ENCODE measurements at places on chromosomes 5 and 9.

- DNase-seq: no peak
Measured at GRCh38 chr5:57176350-57176857, 2.5 kb downstream of the GPBP1 start.

DNA sequence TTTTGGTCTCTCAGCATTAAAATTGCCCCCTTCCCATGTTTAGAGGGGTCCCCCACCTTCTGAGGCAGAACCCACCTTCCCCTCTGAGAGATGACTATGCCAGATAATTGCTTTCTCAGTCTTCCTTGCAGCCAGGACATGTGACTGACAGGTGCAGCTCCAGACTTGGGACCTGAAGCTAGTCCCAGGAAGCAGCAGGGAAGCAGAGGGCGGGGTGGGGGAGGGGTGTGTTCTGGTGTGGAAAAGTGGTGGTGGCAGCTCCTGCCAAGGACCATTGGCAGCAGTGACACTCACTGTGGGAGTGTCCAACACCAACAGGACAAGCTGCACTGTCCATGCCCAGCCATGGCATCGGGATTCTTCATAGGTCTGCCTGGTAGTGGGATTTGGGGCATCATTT lies 2.3 kb downstream of the EIF4E1B start:
- no peak for DNase-seq

DNA sequence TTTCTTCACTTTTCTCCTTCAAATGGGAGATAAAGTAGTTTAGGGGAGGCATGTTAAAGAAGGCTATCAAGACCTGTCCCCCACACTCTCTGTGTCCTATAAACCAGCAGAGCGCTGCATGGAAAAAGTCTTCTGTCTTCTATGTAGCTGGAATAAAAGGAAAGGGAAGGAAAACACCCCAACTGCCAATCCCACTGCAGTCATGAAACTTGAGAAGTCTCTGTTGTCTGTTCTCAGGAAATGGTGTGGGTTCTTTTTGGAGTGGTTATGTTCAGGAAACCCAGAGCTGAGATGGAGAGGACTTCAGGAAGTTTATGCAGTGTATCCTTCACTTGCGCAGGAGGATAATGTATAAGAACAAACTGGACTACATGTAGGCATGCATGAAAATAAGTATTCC lies 274.3 kb downstream of the GAS1 start:
- no peak for DNase-seq

GRCh38 chr9:108093773-108094675 lies 604.5 kb upstream of the KLF4 start:
- peak; percentile 73 for DNase-seq

DNA sequence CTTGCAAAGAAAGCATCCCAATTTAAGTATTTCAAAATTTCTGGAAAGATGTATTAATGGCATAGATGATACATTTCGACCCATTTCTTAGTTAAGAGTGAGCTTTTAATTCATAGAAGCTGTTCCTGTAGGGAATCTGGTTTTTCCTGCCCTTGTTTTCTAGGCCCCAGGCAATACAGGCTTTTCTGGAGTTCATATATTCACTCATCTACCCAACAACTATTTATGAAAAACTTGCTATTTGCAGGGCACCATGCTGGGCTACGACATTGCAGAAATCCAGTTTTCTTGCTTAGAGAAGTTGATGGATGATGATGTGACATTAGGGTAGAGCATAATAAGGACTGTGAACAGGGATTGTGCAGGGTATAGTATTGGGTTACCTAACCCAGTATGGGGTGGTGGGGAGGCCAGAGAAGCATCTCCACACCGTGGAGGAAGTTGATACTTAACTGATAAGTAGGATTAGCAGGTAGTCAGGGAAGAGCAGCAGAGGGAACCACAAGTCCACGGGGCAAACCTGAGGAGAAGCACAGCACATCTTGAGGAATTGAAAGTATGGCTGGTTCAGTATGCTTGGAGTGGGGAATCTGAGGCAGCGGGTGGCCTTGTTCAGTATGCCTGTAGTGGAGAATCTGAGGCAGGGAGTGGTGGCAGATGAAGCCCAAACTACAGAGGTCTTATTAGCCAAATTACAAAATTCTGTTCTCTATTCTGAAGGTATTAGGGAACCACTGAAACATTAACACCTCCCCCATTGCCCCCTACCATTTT lies 247.5 kb downstream of the ARRDC3 start:
- no peak for DNase-seq

DNA sequence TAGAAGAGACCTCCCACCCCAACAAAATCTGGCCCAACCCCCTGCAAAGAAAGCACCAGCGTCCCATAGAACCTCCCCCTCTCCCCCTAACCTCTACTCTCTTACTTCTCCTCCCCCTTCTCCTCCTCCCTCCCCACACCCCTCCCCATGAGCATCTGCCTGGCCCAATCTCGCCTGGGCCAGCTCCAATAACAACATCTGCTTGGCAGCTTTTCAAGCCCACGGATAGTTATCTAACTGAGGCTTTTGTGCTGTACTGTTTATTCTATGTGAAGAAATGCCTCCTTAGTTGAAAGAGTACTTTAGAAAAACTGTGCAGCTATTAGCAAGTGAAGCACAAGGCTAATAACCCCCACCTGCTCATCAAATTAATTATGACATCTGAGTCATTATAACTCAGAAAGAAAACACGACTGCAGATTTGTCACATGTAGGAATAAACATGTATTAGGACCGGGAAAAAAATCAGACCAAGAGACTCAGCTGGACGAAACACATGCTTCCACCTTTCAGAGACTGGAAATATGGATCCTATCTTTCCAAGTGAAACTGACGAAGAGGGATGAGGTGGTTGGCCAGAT lies 42.8 kb downstream of the NFIB start:
- no peak for DNase-seq

- no peak for DNase-seq
Measured at GRCh38 chr5:67194166-67194565, 2.4 kb downstream of the CD180 start.

- DNase-seq: no peak
Measured at GRCh38 chr5:72412283-72413055, 92.3 kb downstream of the PTCD2 start.

DNA sequence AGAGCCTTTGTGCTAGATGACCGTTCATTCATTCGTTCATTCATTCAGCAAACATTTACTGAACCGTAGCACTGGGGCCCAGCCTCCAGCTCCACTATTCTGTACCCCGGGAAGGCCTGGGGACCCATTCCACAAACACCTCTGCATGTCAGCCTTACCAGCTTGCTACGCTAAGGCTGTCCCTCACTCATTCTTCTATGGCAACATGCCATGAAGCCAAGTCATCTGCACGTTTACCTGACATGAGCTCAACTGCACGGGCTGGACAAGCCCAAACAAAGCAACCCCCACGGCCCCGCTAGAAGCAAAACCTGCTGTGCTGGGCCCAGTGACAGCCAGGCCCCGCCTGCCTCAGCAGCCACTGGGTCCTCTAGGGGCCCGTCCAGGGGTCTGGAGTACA lies 6.0 kb downstream of the CEL start:
- DNase-seq: no peak

GRCh38 chr9:33263131-33264002 lies 1.1 kb downstream of the BAG1 start:
- DNase-seq: peak; percentile 23

DNA sequence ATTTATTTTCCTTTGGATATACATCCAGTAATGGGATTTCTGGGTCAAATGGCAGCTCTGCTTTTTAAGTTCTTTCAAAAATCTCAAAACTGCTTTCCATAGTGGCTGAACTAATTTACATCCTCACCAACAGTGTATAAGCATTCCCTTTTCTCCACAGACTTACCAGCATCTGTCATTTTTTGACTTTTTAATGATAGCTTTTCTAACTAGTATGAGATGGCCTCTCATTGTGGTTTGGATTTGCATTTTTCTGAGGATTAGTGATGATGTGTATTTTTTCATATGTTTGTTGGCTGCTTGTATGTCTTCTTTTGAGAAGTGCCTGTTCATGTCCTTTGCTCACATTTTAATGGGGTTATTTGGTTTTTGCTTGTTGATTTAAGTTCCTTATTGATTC lies 90.0 kb upstream of the HMHB1 start:
- DNase-seq: no peak

GRCh38 chr5:5025774-5026408 lies 114.2 kb upstream of the ADAMTS16 start:
- peak; percentile 26 for DNase-seq

DNA sequence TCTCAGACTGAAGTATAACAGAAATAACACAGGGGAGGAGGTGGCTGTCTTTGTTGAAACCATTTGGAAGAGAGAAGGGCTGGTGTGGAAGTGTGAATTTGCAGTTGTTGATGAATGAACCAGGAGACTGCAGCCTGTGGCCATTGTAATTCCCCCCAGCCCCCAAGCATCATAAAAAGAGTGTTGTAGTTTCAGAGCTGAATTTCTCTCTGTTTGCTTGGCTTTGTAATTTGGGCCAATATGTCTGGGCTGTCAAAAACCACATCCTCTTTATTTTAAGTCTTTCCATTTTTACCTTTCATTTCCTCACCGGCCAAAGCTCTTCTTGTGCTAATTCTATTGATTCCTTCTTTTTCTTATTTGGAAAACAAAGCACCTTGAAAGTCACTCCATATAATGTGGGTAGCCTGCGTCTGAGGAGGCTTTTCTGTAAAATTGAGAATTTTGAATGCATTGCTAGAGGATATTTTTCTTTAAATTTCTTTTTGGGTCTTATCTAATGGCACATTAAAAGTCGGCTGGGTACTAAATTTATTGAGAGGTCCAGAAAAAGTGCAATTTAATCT lies 383.3 kb downstream of the OSTF1 start:
- no peak for DNase-seq

GRCh38 chr5:41154491-41154890 lies 58.8 kb downstream of the C6 start:
- DNase-seq: no peak

- DNase-seq: no peak
Measured at GRCh38 chr5:55855509-55855908, 4.4 kb downstream of the IL31RA start.

DNA sequence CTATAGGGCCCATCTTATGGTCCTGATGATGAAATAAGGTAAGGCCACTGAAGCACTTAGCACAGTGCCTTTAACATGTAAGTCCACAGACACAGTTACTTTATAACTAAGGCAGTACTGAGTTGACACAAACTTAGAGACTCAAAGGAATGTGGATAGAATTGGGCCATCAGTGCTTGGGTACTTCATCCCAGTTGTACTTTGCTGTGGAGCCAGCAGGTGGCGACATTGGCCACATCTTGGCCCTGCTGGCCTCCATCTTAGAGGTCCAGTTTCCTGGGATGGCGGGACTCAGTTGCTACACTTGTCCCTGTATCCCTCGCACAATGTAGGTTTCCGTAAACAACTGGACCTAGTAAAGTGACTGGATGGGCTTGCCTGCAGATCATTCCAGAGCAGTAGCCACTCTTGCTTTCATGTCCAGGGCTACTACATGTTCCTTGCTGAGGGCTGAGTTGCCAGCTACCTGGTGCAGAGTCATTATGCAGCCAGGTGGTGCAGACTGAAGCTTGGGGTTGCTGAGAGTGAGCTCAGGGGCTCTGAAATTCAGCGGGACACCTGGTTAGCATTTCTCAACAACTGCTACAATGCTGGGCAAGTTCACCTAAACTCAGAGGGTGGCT lies 10.6 kb downstream of the MTAP start:
- peak; percentile 84 for DNase-seq

- peak; percentile 37 for DNase-seq
Measured at GRCh38 chr9:124088476-124088837, 76.9 kb downstream of the LHX2 start.

GRCh38 chr9:23733495-23734078 lies 92.5 kb downstream of the ELAVL2 start:
- no peak for DNase-seq

DNA sequence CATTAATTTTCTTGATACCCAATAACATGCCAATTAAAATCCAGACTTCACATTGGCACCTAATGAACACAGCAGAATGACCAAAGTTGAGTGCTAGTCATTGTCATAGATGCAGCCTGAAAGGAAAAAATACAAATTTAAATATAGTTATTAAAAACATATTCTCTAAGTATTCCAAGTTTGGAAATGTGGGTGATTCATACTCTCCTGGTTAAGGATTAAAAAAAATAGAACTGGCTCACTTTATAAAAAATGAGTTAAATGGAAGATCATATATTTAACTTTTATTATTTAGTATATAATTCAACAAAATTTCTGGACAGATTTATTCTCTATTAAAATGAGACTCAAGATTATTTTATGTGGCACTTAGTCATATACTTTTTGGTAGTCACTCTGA lies 33.2 kb upstream of the RICTOR start:
- no peak for DNase-seq

DNA sequence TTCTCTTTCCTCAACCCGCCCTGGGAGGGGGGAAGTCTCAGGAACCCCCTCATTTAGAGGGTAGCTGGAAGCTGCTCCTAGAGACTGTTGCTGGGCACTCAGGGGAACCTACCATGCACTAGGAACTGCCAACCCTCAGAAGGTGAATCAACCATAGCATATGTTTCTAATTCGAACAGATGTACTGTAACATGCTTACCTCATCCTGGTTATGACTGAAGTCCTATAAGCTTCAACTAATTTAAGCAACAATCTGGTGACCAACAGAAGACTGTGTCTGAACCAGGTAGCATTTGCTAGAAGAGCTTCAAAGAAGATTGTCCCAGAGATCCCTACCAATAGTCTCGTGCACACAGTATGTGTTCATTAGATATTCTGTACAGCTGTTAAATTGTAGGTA lies 5.7 kb upstream of the PRDM6 start:
- no peak for DNase-seq

DNA sequence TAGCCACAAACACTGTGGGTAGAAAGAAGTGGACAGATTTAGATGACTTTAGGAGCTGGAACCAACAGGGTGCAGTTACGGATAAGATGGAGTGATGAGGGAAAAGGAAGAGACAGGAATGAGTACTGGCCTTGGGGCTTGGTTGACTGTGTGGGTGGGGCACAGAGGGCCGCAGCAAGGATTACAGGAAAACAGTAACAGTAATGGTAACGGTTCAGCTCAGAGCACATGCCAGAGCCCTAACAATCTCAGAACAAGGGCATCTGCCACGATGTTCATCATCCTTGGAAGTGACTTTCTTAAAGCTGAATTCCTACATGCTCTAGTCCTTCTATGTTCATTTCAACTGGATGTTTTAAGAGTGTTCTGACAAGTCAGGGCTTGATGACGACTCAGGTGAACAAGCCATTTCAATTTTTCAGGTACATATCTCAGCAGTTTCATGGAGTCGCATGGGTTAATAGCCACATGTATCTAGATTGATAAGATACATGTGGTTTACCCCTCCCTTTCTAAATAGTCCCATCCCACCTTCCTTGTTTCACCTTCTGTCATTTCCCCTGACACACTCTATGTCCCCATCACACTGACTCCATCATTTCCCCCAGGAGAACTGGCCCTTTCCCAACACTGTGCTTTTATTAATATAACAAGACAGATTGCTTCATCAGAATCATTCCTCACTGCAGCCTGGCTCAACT lies 65.0 kb downstream of the CEMIP2 start:
- DNase-seq: no peak

Measured in NCI-H526 (cell line).